ENCODE measurements at places on chromosomes 5 and 9. TPM values are rescaled to one million over a fixed set of nuclear protein-coding genes. Genes with fewer than 3 reads are reported as not detected.

GRCh38 chr5:22056601-22057000 is 796.5 kb downstream of the CDH12 start:
- no peak for DNase-seq

DNA sequence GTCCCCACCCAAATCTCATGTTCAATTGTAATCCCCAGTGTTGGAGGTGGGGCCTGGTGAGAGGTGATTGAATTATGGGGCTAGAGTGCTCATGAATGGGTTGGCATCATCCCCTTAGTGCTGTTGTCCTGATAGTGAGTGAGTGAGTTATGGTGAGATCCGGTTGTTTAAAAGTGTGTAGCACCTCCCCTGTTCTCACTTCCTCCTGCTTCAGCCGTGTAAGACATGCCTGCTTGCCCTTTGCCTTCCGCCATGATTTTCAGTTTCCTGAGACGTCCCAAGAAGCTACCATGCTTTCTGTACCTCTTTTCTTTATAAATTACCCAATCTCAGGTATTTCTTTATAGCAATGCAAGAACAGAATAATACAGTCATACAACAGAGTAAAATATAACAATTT is 742 bp upstream of the LECT2 start:
- DNase-seq, result no peak

GRCh38 chr5:4907571-4907970 is 232.6 kb upstream of the ADAMTS16 start:
- no peak for DNase-seq

GRCh38 chr9:6630502-6631206 is 14.9 kb downstream of the GLDC start:
- DNase-seq, result no peak

Gene KCNV2
- total RNA-seq, result not detected

DNA sequence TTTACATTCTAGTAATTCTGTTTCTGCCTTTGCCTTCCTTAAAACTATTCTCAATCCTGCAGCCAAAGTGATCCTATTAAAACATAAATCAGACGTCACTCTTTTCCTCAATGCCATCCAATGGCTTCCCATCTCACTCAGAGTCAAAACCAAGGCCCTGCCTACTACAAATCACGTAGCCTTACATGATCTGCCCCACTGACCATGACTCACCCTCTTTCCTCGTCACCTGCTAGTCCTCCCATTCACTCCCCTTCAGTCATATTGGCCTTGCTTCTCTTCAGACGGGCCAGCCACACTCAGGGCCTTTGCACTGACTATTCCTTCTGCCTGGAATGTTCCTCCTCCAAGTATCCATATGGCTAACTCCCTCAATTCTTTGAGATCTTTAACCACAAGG is 39.0 kb upstream of the DMXL1 start:
- no peak for DNase-seq

DNA sequence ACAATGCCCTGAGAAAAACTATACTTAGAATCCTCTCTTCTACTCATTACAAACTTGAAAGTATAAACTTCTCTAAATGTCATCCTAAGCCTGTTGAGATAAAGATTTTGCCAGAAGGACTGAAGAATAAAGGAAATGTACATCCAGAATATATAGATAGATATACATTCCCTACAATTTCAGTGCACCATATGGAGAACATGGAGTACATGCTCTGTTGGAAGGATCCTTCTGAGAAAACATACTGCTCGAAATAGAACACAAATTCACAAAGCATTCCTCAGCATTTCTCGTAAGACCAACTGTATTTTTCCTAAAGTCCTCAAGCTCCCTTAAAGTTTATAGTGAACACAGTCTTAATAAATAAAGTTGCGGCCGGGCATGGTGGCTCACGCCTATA is 69.7 kb upstream of the RASA1 start:
- no peak for DNase-seq

Gene MTRR
- total RNA-seq, result 92.9 TPM

DNA sequence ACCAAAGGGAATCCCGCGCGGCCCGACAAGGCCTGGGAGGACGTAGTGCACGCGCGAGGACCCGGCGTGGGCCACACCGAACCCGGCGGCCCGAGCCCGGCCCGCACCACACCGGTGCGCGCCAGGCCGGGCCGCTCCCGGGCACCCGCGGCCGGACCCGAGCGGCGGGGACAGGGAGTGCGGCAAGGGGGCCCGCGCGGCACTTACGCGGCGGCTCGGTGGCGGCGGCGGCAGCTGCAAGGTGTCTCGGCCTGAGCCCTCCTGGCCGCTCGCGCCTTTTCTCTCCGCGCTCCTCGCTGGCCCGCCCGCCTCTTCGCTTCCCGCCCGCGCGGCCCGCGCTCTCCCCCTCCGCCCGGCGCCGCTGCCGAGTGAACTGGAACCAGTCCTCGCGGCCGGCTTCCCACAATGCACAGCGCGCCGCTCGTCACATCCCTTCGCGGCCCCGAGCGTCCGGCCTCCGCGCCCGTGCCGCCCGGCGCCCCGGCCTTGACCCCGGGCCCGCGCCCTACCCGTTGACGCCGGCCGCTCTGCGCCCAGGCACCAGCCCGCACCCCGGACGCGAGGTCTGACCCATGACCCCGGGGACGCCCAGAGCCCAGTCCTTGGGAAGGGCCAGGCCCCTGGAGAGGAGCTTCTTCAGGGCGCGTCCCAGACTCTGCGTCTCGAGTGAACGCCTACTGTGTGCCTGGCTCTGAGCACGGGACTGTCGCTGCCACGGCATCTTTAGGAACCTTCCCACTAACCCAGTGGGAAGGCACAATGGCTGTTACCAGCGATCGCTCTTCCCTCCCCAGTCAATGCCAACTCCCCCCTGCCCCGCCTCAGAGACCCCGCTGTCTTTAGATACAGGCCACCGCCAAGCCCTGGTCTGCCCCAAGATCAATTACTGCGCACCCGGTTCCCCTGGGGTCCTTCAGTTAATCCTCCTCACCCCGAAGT is at the start of gene MACROH2A1:
Gene MACROH2A1 (minus strand): TSS at position 377 of the 939 bp plus-strand sequence. CDS start 10,138 bp downstream, outside the sequence.
- DNase-seq, result peak; percentile 94

DNA sequence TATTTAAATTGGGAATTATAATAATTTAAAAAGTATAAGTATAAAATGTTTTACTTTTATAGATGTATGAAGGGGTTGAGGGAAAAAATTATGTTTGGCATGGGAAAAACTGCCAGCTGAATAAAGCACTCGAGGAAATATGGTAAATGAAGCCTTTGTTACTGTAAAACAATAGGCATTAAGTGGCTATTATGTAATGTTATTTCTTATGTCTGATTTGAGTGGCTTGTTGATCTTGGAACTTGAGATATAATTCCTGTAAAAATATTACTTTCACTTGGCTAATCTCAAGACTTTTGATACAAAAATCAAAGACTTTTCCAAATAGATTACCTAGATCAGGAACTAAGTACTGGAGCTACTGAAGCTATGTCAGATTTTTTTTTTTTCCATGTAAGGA is 182.9 kb downstream of the CD180 start:
- DNase-seq, result no peak

Gene LPAR1
- 23.2 TPM for total RNA-seq

DNA sequence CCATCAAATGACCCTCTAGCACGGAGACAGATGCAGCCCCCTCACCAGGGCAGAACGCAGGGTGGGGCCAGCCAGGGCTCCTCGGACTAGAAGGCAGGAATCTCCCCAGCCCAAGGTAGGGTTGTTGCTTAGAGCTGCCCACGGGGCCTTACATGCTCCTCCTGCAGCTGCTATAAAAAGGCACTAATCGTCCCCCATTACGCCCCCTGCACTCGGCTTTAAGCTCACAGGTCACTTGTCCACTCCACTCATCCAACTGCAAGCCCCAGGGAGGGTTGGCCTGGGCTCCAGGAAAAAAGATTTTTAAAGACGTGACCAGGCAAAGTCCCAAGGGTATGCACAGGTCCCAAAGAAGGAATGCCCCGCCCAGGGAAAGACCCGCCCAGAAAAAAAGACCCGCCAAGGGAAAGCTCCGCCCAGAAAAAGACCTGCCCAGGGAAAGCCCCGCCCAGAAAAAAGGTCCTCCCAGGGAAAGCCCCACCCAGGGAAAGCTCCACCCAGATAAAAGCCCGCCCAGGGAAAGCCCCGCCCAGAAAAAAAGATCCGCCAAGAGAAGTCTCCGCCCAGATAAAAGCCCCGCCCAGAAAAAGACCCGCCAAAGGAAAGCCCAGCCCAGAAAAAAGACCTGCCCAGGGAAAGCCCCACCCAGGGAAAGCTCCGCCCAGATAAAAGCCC is 11.1 kb downstream of the GRIN1 start:
- DNase-seq, result no peak

GRCh38 chr9:137127301-137128157 is 11.4 kb upstream of the GRIN1 start:
- DNase-seq, result no peak

- no peak for DNase-seq
Observed at GRCh38 chr5:32714836-32715235, 3.7 kb downstream of the NPR3 start.

Gene C9orf153
- 0.95 TPM for total RNA-seq

DNA sequence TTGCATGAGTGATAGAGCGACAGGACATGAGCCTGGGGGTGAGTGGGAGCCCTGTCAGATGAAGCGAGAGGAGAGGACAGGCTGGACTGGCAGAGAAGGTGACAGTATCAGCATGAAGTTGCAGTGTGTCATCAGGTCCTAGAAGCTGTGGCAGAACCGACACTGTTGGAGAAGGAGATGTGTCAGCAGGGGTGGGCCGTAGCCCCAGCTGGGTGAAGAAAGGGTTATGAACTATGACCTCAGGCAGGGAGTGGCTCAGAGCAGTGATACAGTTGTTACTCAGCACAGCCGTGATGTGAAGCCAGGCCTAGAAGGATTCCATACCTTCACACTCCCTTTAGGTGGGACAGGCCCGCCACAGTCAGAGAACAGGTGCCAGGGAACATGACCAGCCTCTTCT is 7.6 kb downstream of the PCYOX1L start:
- no peak for DNase-seq

Gene CCDC192
- total RNA-seq, result not detected

DNA sequence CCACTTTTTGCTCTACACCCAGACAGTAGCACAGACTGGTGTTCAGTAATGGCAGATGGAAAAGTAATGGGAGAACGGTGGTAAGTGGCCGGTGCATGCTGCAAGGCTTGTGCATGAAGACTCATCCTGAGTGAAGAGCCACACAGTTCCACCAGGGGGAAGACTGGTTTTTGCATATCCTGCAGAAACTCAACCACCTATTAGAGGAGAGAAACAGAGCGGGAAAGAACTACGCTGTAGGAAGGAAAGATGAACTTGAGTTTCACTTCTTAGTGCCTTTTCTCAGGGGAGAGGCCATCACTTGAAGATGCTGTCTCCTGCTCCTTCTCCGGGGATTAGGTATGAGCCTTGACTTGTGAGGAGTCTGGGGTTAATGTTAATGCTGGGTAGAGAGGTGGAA is 9.4 kb upstream of the PRSS3 start:
- DNase-seq, result no peak

DNA sequence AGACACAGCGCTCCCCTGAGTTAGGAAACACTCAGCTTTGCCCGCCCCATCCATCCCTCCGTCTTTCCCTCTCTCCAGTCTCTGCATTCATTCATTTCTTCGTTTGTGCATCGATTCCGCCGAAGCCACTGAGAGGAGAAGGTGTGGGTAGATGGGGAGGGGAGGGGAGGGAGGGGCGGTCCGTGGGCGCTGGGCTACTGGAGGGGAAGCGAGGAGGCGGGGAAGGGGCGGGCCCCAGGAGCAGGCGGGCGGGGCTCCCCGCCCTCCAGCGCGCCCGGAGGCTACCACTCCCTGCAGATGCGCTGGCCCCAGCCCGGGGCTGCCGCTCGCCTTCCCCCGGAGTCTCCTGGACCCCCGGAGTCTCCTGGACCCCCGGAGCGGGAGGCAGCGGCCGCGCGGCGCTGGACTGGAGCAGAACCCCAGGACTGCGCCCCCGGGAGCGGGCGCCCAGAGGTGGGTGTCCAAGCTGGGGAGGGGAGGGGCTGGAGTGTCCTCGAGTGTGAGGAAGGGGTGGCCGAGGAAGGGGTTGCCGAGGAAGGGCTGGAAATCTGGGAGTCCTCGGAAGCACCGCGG is 159.5 kb downstream of the C9orf152 start:
- peak; percentile 82 for DNase-seq

Gene TLR4
- total RNA-seq, result 70.1 TPM

GRCh38 chr5:150303070-150303615 is 438 bp upstream of the ARSI start:
- no peak for DNase-seq

DNA sequence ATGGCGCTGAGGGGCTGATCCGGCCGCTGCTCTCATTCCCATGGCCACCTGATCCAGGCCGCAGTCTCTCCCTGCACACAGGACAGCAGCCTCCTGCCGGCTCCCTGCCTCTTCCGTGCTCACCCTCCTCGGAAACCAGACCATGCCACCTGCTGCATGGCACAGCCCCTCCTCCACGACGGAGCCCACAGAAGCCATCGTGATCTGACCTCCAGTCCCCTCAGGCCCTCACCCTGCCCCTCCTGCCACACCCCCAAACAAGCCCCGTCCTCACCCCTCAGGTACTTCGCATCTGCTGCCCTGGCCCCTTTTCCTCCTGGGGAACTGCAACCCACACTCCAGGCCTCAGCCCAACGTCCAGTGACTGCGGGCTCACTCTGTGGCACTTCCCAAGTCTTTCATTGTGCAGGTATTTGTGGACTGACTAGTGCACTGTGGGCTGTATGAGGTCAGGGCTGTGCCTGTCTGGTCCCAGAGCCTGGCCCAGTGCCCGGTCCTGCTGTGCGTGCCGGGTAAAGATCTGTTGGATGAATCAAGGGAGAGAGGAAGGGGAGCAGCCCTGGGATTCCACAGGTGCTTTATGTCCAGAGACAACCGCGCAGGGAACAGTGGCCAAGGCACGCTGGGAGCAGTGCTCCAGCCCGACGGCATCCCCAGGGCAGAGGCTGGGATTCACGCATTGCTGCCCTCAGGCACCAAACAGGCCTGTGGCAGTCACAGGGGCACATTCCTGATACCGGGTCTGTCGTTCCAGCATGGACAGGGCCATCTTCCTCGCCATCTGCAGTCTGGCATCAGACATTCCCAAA is 86.1 kb downstream of the ADAMTS2 start:
- no peak for DNase-seq

DNA sequence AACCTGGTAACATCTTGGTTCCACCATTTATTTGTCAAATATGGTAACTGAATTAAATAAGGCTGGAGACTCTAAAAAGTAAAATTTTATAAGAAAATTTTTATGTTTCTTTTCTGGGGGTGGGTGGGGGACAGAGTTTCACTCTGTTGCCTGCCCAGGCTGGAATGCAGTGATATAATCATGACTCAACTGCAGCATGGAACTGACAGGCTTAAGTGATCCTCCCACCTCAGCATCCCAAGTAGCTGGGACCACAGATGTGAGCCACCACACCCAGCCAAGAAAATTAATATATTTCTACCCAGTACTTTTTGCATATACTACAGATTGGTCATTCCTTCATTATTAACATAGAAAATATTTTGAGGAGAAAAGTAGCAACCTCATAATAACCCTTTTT is 216.9 kb downstream of the DEPDC1B start:
- DNase-seq, result no peak

Gene OR2V2
- not detected for total RNA-seq

DNA sequence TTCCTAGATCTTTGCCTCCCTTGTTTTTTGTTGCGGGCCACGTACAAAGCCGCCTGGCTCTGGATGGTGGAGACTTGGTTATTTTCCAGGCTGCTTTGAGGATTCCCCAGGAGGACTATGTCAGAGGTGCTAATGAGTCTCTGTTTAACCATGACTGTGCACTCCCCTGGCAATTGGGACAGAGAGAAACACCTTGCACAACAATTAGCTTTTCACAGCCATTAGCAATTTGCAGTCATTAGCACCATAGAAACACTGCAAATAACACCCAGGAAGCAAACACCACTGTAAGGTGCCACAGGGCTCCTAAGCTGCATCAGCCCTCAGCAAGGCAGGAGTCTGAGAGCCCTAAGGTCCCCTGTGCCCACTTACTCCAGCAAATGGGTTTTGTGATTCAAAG is 201.0 kb upstream of the VLDLR start:
- no peak for DNase-seq

- DNase-seq, result no peak
Observed at GRCh38 chr5:126138281-126138931, 284.8 kb upstream of the GRAMD2B start.

Gene TBCA
- 117 TPM for total RNA-seq

Gene SLC6A18
- total RNA-seq, result not detected
